Activated T-cell treated with anti-CD3 and anti-CD28 coated beads, Interleukin-2, amount 50 U/mL, for 72 hours (primary cell): ENCODE measurements at places on chromosomes 4 and X. TPM values are rescaled to one million over a fixed set of nuclear protein-coding genes. Genes with fewer than 3 reads are reported as not detected.

The ITGB1BP2 gene
- total RNA-seq = 7.4 TPM

The ERVMER34-1 gene
- 0.09 TPM for total RNA-seq

The FRMD7 gene
- not detected for total RNA-seq

The DUX4 gene
- not detected for total RNA-seq

The ADGRL3 gene
- total RNA-seq = not detected

The STEEP1 gene
- 22.1 TPM for total RNA-seq

The SHROOM2 gene
- total RNA-seq = not detected

The TMSB15C gene
- 5.4 TPM for total RNA-seq

The TMPRSS11A gene
- total RNA-seq = not detected

The UGT2A1 gene
- total RNA-seq = not detected

The HAND2 gene
- not detected for total RNA-seq

The IGFBP7 gene
- total RNA-seq = not detected

The CT83 gene
- not detected for total RNA-seq

The FAM9B gene
- total RNA-seq = not detected

The GPRASP1 gene
- 7.4 TPM for total RNA-seq

The PPP1R3F gene
- total RNA-seq = 9.8 TPM

The JCHAIN gene
- not detected for total RNA-seq

The TRO gene
- 7.6 TPM for total RNA-seq

The STOX2 gene
- not detected for total RNA-seq

The RAB9B gene
- total RNA-seq = 0.88 TPM

The SRPK3 gene
- not detected for total RNA-seq

The SLC34A2 gene
- not detected for total RNA-seq

The CDKL2 gene
- total RNA-seq = 1.3 TPM

The ADH1C gene
- not detected for total RNA-seq

The PLK4 gene
- total RNA-seq = 51.0 TPM

The CXorf49 gene
- total RNA-seq = not detected

The ADAMTS3 gene
- not detected for total RNA-seq

The ZNF732 gene
- not detected for total RNA-seq

The TKTL2 gene
- total RNA-seq = not detected

The FOXR2 gene
- not detected for total RNA-seq

The SLC9B1 gene
- total RNA-seq = 2.5 TPM

The XKRX gene
- total RNA-seq = 2.3 TPM

The AFM gene
- not detected for total RNA-seq

The FREM3 gene
- not detected for total RNA-seq

The CXXC4 gene
- 0.07 TPM for total RNA-seq

The MAGEA2 gene
- not detected for total RNA-seq

The FHIP1A gene
- total RNA-seq = 0.53 TPM

The CTAG1B gene
- total RNA-seq = not detected

The MND1 gene
- 38.4 TPM for total RNA-seq

The PWWP3B gene
- not detected for total RNA-seq

The LYAR gene
- 25.5 TPM for total RNA-seq

The PASD1 gene
- total RNA-seq = not detected

The VCX2 gene
- not detected for total RNA-seq

The SUPT20HL2 gene
- total RNA-seq = not detected

The TNIP2 gene
- total RNA-seq = 72.3 TPM

The CLDN2 gene
- not detected for total RNA-seq

The AKAP4 gene
- total RNA-seq = not detected

The AWAT1 gene
- not detected for total RNA-seq

The TSPAN7 gene
- 0.60 TPM for total RNA-seq

The KLKB1 gene
- 1.2 TPM for total RNA-seq

The FAM241A gene
- 5.0 TPM for total RNA-seq

The DIPK2B gene
- 0.05 TPM for total RNA-seq
